ENCODE measurements at places on chromosomes 11 and 22.
A peak's percentile ranks its signal among the peaks of the same experiment; 100 is the strongest.

DNA sequence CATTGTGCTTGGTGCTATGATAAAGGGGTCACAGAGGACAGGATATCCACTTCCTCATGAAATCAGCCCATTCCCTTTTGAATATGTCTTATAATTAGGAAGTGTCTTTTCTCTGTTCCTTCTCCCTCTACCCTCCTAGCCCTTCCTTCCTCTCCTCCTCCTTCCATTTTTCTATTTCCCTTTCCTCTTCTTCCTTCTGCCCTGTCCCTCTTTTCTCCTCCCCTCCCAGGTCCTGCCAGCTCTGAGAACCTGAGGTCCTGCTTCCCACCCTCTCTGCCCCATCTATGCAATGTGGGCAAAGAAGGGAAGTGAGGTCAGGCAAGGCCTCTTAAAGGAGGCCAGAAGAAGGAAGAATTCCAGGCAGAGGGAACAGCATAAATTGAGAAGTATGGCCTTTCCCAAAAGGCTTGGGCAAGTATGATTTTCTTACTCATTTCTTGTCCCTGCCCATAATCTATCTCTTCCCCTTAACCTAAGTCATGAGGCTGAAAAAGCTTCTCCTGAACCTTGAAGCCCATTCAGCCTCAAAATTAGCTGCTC lies 7.7 kb upstream of the UBASH3B start:
- DNase-seq = no peak

- no peak for DNase-seq
Observed at GRCh38 chr11:70183483-70184176, 19.5 kb upstream of the FADD start.

DNA sequence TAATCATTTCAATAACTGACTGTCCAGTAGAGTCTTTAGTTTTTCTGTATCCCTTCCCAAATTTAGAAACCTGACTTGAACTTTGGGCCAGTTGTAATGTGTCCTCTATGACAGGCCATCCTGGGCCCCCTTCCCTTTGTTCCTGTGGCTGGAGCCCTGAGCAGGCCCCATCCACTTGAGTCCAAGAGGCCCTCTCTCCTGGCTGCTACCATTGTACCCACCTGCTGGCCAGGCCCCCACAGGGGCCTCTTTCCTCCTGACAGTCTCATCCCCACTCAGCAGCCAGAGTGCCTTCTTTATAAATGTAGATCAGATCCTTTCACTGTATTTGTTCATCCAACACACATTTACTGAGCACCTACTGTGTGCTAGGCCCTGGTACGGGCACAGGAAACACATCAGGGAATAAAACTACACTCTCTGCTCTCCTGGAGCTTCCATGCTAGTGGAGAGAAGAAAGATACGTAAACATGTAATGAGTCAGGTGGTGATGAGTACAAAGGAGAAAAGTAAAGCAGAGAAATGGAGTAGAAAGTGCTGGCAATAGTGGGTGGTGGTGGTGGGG lies 2.7 kb upstream of the LRP5 start:
- no peak for DNase-seq

GRCh38 chr11:82811369-82811768 lies 77.7 kb upstream of the FAM181B start:
- no peak for DNase-seq

DNA sequence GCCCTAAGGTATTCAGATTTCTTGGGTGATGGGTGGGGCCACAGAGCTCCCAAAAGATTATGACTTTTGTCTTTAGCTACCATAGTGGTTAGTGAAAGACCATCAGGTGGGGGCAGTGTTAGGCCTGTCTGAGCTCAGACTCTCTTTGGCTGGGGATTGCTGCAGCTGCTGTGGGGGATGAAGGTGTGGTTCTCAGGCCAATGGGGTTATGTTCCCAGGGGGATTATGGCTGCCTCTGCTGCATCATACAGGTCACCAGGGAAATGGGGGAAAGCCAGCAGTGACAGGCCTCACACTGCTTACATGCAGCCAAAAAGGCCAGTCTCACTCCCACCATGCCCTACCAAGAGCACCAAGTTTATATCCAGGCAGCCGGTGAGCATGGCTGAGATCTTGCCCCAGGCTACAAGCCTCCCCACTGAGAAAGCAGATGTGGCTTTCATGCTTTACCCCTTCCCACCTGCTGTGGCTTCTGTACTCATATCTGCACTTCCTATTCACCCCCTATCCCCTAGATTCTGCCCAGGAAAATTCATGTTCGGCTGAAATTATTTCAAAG lies 24.8 kb downstream of the CNTF start:
- DNase-seq = no peak

- DNase-seq = no peak
Observed at GRCh38 chr22:28357193-28357592, 322.4 kb downstream of the TTC28 start.

GRCh38 chr11:65695459-65696241 lies 16.4 kb upstream of the KAT5 start:
- peak; percentile 97 for DNase-seq

DNA sequence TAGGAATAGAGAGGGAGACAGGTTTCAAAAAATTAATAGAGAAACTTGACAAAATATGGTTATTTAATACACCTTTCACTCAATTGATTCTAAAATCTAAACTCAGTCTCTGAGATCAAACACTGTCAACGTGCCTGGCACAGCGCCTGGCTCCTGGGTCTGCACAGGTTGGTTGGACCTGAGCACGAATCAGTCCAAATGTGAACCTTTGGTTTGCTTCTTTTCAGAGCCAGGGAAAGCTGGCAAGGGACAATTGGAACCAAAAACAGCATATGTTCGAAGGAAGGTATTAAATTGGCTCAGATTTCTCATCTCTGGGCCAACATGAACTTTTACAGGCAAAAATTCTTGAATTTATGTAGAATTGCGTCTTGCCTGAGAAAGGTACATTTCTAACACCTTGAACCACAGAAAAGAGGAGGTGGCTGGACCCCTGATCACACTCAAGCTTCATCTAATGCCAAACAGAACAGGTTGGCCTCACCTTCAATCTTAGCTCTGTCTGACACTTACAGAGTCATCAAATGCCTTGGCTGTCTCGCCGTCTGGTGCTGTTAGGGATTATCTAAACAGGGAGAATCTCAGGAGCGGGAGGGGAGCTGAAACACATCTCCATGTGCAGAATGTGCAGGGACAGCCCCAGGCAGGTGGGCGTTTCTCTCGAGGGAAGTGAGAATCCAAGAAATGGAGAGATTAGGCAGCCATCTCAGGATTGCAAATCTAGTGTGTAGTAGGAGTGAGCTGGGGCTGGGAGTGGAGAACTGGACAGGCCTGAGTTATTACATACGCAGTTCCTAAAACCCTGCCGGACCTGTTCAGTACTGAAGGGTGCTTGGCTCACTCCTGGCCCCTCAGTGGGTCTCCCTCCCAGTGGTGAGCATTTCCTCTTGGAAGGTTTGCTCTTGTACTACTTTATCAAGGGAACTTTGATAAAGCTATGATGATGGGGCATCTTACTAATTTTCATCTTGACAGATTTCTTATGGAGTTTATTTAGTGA lies 442.2 kb upstream of the B3GAT1 start:
- no peak for DNase-seq

GRCh38 chr11:75040167-75040770 lies 51.5 kb downstream of the NEU3 start:
- DNase-seq = no peak

- DNase-seq = no peak
Observed at GRCh38 chr11:64670975-64671374, 52.0 kb downstream of the NRXN2 start.

GRCh38 chr11:128195057-128195751 lies 392.2 kb downstream of the ETS1 start:
- DNase-seq = no peak

DNA sequence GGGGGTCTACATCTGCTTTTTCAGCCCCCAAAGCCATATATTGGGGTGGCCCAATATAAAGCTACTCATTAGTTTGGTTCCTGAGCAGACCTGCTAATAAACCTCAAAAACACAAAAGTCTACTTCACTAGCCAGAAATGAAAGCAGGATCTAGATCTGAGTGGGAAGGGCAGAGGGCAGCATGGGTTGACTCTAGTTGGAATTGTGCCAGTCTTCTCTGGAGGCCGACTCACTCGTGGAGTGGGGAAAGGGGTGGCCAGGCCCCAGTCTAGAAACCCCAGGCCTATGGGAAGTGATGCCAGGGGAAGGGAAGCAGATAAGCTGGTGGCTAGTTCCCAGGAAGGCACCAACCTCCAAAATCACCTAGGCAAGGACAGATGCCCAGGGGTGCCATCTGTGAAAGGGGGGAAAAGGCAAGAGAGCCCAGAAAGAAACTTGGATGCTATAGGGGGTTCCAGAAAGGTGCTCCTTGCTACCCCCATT lies 5.3 kb downstream of the PATZ1 start:
- DNase-seq = no peak

DNA sequence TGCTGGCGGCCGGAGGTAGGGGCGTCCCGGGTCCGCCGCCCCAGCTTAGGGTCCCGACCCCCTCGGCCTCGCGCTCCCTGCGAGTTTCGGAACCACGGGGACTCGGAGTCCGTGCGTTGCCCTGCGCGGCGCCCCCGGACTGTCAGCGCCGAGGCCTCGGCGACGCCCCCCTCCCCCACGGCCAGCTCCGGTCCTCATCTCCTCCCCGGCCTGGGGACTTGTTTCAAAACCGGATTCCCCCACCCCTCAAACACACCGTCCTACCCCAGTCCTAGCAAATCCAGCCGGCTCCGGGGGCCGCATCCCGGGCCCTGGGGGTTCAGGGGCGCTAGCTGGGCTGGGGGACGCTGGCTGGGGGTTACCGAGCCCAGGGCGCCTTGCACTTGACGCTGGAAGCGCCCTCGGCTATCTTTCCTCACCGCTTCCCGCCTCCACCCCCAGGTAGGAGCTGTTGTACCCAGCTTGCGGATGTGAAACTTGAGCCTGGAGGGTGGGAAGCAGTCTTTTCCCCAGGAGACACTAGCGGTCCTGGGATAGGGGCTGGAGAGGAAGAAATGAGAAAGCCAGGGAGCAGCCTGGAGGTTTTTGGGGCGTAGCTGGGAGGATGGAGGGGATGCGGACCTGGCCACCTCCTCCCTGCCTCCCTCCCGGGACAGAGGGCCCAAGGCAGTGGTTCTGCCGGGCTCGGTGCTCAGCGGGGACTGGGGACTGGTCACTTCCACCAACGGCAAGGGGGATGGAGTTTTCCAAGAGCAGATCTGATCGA lies 550 bp downstream of the FBLN1 start:
- no peak for DNase-seq

- no peak for DNase-seq
Observed at GRCh38 chr11:121961321-121961801, 154.7 kb downstream of the BLID start.

GRCh38 chr11:65170058-65170534 lies at the start of gene SPDYC:
SPDYC (plus strand) TSS chr11:65170233; CDS start chr11:65171358, 1,125 bp downstream.
- no peak for DNase-seq

GRCh38 chr11:5809905-5810795 lies 1.4 kb downstream of the OR52N2 start:
- no peak for DNase-seq

GRCh38 chr11:120658071-120658423 lies 146.5 kb downstream of the GRIK4 start:
- no peak for DNase-seq

GRCh38 chr22:48307931-48308330 lies 1519.7 kb downstream of the BRD1 start:
- no peak for DNase-seq

GRCh38 chr11:371051-371450 lies 1.8 kb downstream of the B4GALNT4 start:
- no peak for DNase-seq

GRCh38 chr11:2074266-2074825 lies 64.8 kb downstream of the IGF2 start:
- DNase-seq = no peak

GRCh38 chr11:46669711-46670139 lies 30.7 kb downstream of the ARHGAP1 start:
- no peak for DNase-seq

DNA sequence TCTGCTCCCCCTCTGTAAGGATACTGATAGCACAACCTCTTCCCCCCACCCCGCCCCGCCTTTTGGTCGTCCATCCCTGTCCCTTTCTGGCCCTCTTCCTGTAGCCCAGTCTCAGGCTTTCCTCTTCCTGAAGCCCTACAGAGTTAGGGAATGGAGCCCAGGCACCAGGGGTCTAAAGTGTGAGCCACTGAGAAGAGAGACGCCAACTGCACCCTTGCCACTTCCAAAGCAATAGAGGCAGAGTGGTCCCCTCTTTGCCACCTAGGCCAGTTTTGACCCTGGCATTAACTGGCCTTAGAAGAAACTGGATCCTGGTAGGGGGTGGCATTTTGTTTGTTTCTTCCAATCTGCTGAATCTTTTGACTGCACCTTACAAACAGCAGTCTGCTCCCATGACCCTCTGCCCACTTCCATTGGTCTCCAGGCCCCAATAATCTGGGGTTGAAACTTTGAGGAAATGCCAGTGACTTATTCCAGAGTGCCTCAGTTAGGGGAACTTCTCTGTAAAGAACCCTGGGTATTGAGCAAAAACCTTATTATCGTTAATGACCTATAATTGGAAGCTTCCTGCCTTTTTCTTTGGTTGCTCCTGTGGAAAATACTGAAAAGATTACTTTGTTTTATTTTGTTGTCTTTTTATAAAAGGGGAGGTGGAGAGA lies 9.7 kb upstream of the GRK2 start:
- DNase-seq = no peak

DNA sequence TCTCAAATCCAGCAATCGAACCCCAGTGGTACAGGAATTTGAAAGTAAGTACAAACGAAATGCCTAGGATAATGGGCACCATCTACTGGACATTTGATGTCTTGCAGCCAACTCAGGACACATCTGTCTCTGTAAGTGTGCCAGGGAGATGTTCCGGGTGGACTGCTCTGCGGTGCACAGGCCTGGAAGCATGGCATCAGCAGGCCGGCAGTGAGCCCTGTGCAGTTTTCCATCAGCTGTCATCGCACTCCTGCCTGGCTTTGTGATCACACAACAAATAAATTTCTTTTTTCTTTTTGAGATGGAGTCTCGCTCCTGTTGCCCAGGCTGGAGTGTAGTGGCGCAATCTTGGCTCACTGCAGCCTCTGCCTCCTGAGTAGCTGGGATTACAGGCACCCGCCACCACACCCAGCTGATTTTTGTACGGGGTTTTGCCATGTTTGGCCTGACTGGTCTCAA lies 71.0 kb downstream of the JAM3 start:
- DNase-seq = peak; percentile 2

GRCh38 chr11:130839981-130840666 lies 76.2 kb downstream of the SNX19 start:
- DNase-seq = no peak

- no peak for DNase-seq
Observed at GRCh38 chr22:21029486-21030025, 2.8 kb downstream of the SLC7A4 start.

DNA sequence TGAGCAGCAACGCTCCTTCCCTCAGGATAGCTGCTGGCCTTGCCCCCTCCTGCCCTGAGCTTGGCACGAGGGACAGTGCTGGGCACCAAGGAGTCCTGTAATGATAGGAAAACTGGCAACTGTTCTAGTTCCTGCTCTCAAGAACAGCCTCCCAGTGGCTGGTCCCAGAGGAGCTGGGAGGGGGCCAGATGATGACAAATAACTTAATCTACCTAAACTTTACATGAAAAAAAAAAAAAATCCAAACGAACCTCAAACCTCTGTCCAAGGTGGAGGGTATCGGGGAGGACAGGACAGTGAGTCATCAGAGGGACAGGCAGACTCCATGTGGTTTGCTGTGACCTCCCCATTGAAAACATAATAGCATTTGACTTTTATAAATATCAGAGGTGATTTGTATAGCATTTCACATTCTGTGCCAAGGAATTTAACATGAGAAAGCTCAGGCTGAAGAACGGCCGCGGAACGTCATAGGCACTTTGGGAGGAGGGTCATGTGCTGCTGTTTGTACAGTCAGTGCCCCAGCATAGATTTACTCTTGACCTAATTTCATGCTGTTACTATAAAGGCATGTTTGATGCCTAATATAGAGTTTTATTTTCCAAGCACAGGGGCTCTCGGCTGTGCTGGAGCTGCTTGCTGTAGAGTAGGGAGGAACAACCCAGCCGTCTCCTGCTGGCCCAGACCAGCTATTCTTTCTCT lies 98.2 kb upstream of the NNMT start:
- no peak for DNase-seq

All from NCI-H748 treated with DMSO at 0.1 percent for 48 hours (cell line).